ENCODE measurements at places on chromosomes 1 and 21. TPM values are rescaled to one million over a fixed set of nuclear protein-coding genes. Genes with fewer than 3 reads are reported as not detected.

- no peak for DNase-seq
- H3K27ac ChIP-seq = no peak overlapping the region
- H3K4me3 ChIP-seq = no peak overlapping the region
- H3K4me1 ChIP-seq = no peaks in the 10 kb centered on the region
- no peaks in the 10 kb centered on the region for H3K27me3 ChIP-seq
- no peaks in the 10 kb centered on the region for H3K36me3 ChIP-seq
These were observed 30.7 kb downstream of the SDCCAG8 start for GRCh38 chr1:243286409-243287122.

DNA sequence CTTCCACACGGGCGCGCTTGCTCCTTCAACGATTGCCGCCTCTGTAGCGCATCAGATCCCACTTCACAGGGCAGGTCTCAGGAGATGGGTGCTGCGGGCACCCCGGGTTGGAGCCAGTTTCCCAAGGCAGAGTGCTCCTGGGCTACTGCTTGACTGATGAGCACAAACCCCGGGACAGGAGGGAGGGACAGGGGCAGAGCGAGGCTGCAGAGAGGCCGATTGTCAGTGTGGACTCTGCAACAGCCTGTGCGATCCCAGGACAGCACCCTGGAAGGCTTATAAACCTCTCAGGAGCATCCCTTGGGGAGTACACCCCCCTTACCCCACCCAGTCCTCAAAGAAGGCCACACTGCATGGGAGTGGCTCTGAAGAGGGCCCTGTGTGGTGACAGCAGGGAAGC lies 28.0 kb upstream of the BACE2 start:
- no peaks in the 10 kb centered on the region for H3K36me3 ChIP-seq
- no peaks in the 10 kb centered on the region for H3K27me3 ChIP-seq
- no peak overlapping the region for H3K27ac ChIP-seq
- DNase-seq = no peak

GRCh38 chr1:211259638-211260126 lies 516 bp downstream of the RCOR3 start:
- no peaks in the 10 kb centered on the region for H3K27me3 ChIP-seq
- H3K4me1 ChIP-seq = peaks cover 5% of the 10 kb centered on the region

- no peak for DNase-seq
- no peaks in the 10 kb centered on the region for H3K27me3 ChIP-seq
- H3K36me3 ChIP-seq = no peaks in the 10 kb centered on the region
- no peaks in the 10 kb centered on the region for H3K4me1 ChIP-seq
- H3K4me3 ChIP-seq = no peak overlapping the region
These were observed 20.4 kb downstream of the CEP85 start for GRCh38 chr1:26254404-26254803.

- H3K4me1 ChIP-seq = peaks cover 4% of the 10 kb centered on the region
- DNase-seq = no peak
- H3K27ac ChIP-seq = no peak overlapping the region
- no peaks in the 10 kb centered on the region for H3K27me3 ChIP-seq
- no peaks in the 10 kb centered on the region for H3K36me3 ChIP-seq
These were observed 25.7 kb downstream of the CNST start for GRCh38 chr1:246591958-246592357.

DNA sequence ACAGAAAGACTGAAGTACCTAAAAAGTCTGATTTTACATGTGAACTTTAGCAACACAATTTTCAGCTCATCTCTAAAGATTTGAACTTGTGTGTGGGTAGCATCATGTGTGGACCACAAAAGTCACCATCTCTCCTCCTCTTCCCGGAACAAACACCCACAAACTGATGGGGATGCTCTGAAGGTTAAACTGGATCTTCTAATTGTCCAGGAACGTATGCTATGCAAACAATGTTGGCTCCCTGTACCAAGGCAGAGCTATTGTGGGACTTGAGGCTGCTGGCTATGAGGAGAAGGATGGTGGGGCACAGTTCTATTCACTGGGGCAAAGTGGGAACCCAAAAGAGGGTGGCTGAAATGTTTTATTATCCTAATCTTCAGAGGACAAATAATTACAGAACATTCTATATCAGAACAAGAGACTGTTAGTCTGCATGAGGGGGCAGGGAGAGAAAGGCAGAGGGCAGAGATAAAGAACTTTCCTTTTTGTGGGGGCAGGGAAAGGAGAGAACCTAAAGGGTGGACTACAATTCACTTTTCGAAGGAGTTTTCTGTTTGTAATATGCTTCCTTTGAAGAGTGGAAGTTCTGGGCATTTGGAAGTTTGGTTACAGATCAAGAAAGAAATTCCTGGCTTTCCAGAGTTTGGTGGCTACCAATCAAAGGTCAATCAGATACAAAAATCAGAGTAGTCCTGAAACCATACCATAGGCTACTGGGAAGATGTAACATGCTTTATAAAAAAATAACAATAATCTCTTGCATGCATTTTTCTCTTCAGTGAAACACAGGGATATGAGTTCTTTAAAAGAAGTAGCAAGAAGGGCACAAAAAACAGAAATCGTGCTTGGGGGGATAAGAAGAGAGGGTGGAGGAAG lies 62.9 kb downstream of the GADD45A start:
- H3K27me3 ChIP-seq = no peaks in the 10 kb centered on the region
- DNase-seq = no peak
- H3K4me3 ChIP-seq = no peak overlapping the region
- H3K36me3 ChIP-seq = no peaks in the 10 kb centered on the region
- H3K4me1 ChIP-seq = no peaks in the 10 kb centered on the region

DNA sequence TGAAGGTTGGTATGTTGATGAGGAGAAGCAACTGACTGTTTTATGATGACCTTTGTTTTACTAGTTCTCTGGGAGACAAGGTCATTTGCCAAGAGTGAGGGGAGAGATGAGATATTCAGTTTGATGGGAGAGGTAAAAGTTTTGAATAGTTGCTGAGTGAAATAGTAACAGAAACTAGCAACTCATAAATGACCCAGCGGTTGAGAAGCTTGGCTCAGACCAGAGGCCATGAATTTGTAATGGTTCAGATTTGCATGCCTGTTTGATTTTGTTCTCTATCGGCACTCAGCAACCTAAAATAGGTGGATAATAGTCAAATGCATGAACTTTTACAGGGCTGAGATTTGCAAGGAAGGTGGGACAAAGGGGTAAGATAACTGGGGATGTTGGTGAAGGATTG lies 6.6 kb downstream of the CCDC30 start:
- no peak overlapping the region for H3K27ac ChIP-seq
- H3K4me1 ChIP-seq = no peaks in the 10 kb centered on the region
- no peaks in the 10 kb centered on the region for H3K36me3 ChIP-seq
- no peaks in the 10 kb centered on the region for H3K27me3 ChIP-seq
- H3K4me3 ChIP-seq = no peak overlapping the region

DNA sequence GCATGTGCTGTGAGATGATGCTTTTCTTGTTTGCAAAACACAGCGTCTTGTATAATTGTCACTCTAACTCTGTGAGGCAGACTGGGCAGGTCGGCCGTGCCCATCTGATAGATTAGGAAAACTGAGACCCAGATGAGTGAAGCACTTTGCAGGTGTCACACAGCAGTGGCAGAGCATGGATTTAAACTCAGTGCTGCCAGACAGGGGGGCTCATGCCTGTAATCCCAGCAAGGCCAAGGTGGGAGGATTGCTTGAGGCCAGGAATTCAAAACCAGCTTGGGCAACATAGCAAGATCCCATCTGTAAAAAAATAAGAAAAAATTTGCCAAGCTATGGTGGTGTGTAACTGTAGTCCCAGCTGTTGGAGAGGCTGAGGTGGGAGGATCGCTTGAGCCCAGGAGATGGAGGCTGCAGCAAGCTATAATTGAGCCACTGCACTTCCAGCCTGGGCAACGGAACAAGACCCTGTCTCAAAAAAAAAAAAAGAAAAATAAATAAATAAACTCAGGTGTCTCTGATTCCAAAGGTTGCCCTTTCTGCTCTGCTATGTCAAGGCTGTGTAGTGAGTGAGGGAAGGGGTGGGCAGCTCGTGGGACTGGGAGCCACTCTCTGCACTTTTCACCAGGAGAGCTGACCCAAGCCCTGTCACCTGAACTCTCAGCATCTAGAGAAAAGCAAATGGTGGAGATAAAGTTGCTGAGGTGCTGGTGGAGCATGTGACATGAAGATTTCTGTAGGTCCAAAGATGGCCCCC lies 32.9 kb upstream of the NPPB start:
- no peaks in the 10 kb centered on the region for H3K36me3 ChIP-seq
- DNase-seq = no peak
- no peaks in the 10 kb centered on the region for H3K4me1 ChIP-seq
- H3K27ac ChIP-seq = no peak overlapping the region

DNA sequence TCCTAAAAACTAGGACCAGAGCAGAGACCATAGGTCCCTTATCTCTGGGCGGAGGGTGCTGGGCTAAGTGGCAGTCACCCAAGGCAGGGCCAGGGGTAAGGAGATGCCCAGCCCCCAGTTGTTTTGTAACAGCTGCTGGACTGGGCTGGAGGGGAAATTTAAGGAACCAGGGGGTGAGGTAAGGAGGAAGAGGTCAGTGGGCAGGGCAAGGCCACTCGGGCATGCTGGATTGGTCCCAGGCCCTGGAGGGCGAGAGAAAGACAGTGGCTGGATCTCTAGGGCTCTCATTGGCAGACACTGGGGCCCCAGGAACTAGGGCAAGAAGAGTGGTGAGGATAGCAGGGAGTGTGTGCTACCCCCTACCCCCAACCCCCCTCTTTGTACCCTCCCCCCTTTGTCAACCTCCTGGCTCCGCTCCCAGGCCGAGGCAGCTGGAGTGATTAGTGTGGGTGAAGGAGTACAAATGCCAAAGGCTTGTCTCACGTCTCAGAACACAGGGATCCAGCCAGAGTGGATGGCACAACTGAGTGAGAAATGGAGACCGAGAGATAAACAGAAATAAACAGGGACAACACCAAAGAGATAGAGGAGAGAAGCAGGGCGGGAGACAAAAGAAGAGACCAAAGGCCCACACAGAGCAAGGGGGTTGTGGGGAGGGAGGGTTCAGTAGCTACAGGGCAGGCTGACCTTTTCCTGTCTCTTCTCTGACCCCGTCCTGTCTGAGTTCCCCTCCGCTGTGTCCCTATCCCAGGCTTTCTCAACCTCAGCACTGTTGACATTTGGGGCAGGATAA lies 20.5 kb upstream of the THRAP3 start:
- H3K4me3 ChIP-seq = no peak overlapping the region
- no peaks in the 10 kb centered on the region for H3K36me3 ChIP-seq
- H3K27ac ChIP-seq = peak overlapping the region; percentile 82
- no peaks in the 10 kb centered on the region for H3K27me3 ChIP-seq

GRCh38 chr21:34944015-34944755 lies 104.9 kb downstream of the RUNX1 start:
- H3K36me3 ChIP-seq = no peaks in the 10 kb centered on the region
- no peak overlapping the region for H3K27ac ChIP-seq
- H3K4me1 ChIP-seq = peaks cover 4% of the 10 kb centered on the region
- no peaks in the 10 kb centered on the region for H3K27me3 ChIP-seq
- H3K4me3 ChIP-seq = no peak overlapping the region
- DNase-seq = no peak

- H3K27me3 ChIP-seq = no peaks in the 10 kb centered on the region
- DNase-seq = no peak
- H3K27ac ChIP-seq = no peak overlapping the region
- no peaks in the 10 kb centered on the region for H3K36me3 ChIP-seq
- no peak overlapping the region for H3K4me3 ChIP-seq
These were observed 227.8 kb upstream of the JUN start for GRCh38 chr1:59011663-59012062.

DNA sequence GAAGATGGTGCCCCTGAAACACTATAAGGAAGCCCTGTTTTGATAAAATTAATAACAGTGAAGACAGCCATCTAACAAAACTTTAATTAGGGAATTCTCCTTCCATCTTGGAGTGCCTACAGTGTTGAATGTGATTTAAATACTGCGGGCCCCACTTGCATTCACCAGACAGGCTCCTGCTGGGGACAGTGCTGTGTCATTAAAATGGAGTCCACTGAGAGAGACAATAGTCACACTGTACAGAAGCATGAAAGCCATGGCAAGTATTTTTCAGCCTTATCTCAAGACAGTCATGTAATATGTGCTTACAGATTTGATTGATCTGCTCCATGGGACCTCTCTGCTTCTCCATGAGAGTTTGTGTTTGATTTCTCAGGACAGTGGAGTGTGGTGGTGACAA lies 29.7 kb upstream of the ZBTB18 start:
- H3K4me1 ChIP-seq = no peaks in the 10 kb centered on the region
- H3K36me3 ChIP-seq = no peaks in the 10 kb centered on the region
- no peaks in the 10 kb centered on the region for H3K27me3 ChIP-seq
- no peak overlapping the region for H3K4me3 ChIP-seq

DNA sequence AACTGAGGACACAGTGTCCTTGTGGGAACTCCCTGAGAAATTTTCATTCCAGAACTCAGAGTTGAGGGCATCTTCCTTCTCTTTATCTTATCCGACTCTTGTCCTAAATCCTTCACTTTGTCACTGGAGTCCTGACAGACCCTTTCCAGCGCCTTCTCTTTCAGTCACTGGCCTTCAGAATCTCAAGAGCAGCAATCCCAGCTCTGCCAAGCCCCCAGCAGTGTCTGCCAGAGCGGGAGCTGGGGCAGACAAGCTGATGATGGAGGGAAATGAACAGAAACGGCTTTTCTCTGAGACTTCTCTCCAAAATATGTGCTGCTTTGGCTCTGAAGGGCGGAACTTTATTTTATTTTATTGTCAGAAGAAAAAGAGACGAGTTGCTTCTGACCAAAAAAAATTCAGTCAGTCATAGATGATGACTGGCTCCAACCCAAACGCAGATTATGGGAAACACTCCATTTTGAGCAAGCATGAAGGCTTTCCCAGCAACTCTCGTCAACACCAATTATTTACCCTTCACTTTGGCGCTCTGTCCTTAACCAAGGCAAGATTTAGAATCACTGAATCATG lies 32.2 kb downstream of the MIS18A start:
- H3K4me3 ChIP-seq = no peak overlapping the region
- DNase-seq = no peak
- no peaks in the 10 kb centered on the region for H3K36me3 ChIP-seq
- H3K27me3 ChIP-seq = no peaks in the 10 kb centered on the region

GRCh38 chr21:36246080-36246631 lies 73.8 kb upstream of the MORC3 start:
- no peaks in the 10 kb centered on the region for H3K27me3 ChIP-seq
- no peak overlapping the region for H3K4me3 ChIP-seq
- H3K27ac ChIP-seq = no peak overlapping the region
- DNase-seq = peak; percentile 84

- H3K27me3 ChIP-seq = no peaks in the 10 kb centered on the region
- no peaks in the 10 kb centered on the region for H3K4me1 ChIP-seq
- H3K36me3 ChIP-seq = no peaks in the 10 kb centered on the region
- no peak for DNase-seq
These were observed 3.1 kb downstream of the CHML start for GRCh38 chr1:241637046-241637590.

DNA sequence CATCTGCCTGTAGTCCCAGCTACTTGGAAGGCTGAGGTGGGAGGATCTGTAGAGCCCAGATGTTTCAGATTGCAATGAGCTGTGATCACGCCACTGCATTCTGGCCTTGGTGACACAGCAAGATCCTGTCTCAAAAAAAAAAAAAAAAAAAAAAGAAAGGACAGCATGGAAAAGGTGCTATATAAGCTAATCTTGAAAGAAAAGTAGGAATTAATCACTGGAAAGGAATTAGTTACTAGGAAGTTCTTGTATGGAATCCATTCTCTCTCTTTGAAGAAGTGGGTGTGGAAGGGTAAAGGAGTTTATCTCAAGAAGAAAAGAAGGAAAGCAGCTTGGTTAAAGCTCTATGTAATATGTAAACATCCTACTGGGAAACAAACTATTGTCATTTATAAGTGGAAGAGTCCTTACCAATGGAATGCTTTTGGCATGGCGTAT lies 339.2 kb downstream of the DPYD start:
- H3K36me3 ChIP-seq = no peaks in the 10 kb centered on the region
- no peaks in the 10 kb centered on the region for H3K4me1 ChIP-seq
- no peak for DNase-seq
- no peak overlapping the region for H3K4me3 ChIP-seq

The JUN gene
- 154 TPM for total RNA-seq

The FAM110D gene
- 5.9 TPM for total RNA-seq

The FMO5 gene
- 9.1 TPM for total RNA-seq

The TDRD5 gene
- 7.6 TPM for total RNA-seq

The BATF3 gene
- 4.0 TPM for total RNA-seq

The TBX19 gene
- total RNA-seq = 1.9 TPM

The CELA3B gene
- not detected for total RNA-seq

The OTUD3 gene
- total RNA-seq = 5.3 TPM
